Transverse colon (tissue), 4 donors: ENCODE measurements at places on chromosomes 5 and 9. TPM values are rescaled to one million over a fixed set of nuclear protein-coding genes. Genes with fewer than 3 reads are reported as not detected.

- DNase-seq, result peak; percentile 87
Observed at GRCh38 chr9:96383165-96383942, at the start of gene SLC35D2. Gene SLC35D2 (minus strand): TSS chr9:96383711. CDS start chr9:96383634, 77 bp downstream.

DNA sequence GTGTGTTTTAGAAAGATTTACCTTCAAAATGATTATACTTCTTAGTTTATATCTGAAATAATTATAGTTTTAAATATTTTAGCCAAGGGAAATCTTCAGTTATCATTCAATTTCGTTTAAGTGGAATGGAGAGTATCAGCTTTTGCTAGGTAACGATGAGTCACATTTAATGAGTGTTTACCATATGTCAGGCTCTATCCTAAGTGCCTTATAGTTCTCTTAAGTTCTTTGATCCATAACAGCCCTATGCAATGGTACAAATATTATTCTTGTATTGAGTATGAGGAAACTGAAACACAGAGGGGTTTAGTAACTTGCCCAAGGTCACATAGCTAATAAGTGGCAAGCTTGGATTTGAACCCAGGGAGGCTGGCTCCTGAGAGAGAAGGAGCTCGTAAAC, 37.5 kb upstream of the SHB start:
- no peak for DNase-seq

GRCh38 chr5:135977375-135977928, 22.7 kb upstream of the LECT2 start:
- peak; percentile 78 for DNase-seq

- DNase-seq, result no peak
Observed at GRCh38 chr9:134253606-134254205, 72.5 kb upstream of the RXRA start.

GRCh38 chr5:61658592-61659008, 326.5 kb downstream of the ZSWIM6 start:
- DNase-seq, result peak; percentile 88

DNA sequence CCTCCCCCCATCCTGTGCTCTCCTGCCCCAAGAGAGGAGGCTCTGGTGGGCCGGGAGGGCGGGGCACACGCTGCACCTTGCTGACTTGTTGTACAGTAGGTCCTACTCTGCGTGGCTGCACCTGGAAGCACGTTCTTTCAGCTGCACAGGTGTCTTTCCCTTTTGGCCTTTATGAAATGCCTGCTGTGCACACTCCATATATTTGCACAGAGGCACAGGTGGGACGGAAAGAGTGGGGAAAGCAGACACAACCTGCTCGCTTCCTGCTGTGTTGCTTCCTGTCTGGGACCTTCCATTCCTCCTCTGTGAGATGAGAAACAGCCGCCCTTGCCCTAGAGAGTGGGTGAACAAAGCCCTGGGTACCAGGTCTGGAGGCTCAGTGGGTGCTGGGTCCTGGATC, 4.8 kb downstream of the USP20 start:
- no peak for DNase-seq

DNA sequence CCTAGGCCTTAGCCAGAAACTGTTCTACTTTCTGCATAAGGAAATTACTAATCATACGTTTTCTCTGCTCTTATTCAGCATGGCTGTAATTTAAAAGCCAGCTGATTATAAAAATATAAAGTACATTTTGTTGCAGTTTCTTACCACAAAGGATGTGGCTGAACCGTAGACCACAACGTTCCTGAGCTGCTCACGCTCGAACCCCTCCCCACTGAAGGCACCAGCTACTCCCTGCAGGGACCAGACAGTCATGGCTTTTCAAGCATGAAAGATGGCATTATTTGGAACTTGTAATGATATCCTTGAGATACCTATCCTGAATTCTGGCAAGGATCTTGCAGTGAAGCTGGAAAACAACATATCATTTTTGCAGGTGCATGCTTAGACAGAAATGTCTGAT, 91.8 kb upstream of the DMRT1 start:
- peak; percentile 45 for DNase-seq

DNA sequence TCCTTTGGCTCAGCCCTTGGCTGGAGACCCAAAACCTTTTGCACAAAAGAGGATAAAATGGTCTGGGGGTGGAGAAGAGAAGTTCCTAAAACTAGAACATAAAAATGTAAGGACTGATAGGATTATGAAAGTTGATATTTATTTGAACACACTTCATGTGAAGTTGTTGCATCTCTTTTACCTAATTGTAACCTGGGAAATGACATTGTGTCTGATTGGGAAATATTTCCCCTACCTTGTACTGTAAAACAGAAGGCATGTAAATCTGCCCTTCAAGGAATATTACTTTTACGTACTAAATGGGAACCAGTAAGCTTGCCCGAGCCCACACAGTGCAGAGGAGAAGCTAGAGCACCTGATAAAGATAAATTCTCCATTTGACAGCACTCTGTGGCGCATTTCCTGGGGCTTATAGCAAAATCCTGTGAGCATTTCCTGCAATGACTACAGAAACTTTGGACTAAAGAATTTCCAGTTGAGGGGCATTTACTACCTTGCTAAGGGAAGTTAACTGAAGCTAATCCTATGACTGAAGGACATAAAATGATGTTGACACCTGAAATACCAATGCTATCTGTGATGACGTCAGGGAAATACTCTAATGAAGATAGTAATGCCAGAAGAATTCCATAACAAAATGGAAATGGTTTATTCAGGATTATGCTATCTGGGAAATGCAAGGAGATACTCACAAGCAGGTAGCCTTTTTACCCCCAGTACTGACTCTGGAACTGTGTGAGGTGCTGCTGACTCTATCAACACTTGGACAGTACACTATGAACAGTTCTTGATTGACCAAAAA, 78.3 kb upstream of the LIFR start:
- no peak for DNase-seq

DNA sequence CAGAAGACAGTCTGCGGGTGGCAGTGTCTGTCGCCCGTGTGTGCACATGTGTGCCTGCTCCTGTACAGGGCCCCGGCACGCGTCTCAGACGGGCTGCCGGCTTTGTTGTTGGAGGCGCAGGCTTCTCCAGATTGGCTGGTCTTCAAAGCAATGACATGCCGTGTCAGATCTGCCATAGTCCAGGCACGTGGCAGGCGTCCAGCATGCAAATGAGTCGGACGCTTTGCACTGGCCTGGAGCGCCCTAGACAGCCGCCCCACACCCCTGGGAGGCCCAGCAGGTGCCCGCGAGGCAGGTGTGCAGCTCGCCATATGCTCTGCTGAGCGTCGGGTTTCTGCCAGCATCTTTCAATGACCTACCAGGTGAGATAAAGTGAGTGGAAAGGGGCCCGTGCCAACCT, 71.5 kb downstream of the GADD45G start:
- DNase-seq, result peak; percentile 77

- DNase-seq, result no peak
Observed at GRCh38 chr5:64040490-64040889, 78.2 kb upstream of the HTR1A start.

DNA sequence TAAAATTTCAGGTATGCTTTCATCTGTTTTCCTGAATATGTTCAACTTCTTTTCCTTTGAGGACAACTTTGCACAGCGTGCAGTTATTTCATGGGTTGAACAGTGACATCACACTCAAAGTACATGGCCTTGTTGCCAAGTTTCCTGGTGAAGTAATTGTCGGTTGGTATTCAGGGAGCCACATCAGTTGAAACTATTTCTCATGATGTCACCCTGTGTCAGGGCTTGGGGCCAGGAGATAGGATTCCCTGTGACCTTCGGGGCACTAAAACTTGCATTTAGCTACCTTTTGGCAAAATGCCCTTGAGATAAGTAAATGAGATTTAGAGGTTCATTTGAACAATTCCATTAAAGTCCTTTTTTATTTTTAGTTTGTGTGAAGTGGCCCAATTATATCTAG, 383.9 kb downstream of the SH3GL2 start:
- DNase-seq, result peak; percentile 11

DNA sequence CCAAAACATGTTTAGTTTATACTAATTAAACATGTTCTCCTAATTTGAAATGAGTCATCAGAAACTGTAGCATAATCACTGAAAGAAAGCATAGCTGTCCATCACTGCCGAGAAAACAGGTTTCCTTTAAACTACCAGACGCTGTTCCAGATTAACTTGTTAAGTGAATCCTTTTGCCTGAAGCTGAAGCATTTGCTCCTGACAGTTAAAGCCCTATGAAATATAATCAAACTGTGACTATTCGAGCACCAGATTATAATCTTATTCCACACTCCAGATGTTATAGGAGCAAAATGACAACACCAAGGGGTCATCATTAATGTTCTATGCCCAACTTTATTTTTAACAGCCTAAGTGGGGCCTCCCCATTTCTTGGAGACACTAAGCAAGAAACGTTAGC, 86.0 kb upstream of the CTSL start:
- no peak for DNase-seq

SPATA6L gene
- 13.2 TPM for total RNA-seq

DNA sequence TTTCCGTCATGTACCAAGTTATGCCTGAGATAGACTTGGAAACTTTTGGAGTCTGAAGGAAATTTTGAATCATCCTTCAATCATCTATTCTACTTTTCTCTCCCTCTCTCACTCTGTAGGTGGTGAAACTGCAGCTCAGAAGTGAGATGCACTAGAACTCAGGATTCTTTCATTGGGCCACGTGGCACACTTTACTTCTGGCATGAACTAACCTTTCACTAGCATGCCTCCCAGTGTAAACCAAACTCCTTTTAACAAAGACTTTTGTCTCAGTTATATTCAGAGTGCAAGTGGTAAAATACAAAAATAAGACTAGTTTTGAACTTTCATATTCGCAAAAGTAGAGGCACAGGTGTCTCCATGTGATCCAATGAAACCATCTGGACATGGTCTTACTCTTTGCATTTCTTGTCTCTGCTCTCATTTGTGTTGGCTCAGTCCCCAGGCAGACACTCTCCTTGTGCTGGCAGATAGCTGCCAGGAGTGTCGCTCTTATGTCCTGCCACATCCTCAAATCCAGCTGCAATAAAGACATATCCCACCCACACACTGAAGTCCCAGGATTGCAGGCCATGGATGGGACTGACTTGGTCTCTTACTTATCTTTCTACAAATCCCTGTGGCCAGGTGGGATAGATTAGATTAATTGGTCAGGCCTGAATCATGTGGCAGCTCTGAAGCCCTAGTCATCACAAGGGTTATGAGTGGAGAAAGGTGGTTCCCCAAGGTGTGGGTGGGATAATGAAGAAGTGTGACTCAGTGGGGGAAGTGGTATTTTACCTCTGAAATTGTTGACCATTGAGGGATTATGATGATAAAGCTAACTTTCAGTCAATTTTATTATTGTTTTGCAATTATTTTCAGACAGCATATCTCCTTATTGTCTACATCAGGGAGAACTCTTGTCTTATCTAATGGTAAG, 267.5 kb downstream of the GABRB2 start:
- no peak for DNase-seq

DNA sequence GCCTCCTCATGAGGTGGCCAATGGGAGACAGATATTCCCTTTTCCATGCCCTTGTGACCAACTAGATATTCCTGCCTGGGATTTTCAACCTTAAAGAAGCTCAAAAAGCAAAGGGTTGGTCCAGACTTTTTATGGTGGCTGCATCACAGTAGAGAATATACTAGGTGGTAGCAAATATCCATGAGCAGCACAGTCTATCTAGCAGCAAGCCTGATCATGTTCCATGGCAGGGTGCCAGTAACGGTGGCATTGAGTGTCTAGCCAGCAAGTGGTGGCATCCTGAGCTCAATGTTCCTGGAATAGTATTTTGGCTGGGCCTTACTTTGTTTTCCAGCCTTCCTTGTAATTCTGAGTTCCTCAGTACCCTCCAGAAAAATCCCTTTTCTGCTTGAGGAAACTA, 25.8 kb downstream of the CDC25C start:
- DNase-seq, result no peak

GRCh38 chr9:112323378-112323854, 10.0 kb downstream of the PTBP3 start:
- no peak for DNase-seq

FCN2 gene
- total RNA-seq, result not detected

GRCh38 chr9:122378236-122378635, 7.4 kb downstream of the PTGS1 start:
- DNase-seq, result no peak

DNA sequence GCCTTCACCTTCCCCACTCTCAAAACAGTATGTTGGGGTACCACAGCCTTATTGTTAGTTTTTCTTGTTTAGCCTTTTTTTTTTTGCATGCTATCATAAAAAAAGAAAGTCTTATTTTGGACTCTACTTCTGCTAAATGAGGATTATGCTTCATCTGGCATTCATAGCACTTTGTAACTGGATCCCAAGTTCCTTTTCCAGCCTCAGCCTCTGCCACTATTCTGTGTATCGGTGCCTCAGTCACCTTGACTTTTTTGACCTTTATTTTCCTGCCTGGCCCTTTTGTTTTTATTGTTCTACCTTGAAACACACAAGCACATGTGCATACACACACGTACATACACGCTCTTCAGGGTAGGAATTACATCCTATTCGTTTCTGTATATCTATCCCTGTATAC, 8.5 kb upstream of the MAML1 start:
- no peak for DNase-seq

GRCh38 chr9:8632493-8632892, 832.9 kb upstream of the DMAC1 start:
- DNase-seq, result no peak
